IMR-90 (cell line): ENCODE measurements at places on chromosomes 6 and 20. TPM values are rescaled to one million over a fixed set of nuclear protein-coding genes. Genes with fewer than 3 reads are reported as not detected.

DNA sequence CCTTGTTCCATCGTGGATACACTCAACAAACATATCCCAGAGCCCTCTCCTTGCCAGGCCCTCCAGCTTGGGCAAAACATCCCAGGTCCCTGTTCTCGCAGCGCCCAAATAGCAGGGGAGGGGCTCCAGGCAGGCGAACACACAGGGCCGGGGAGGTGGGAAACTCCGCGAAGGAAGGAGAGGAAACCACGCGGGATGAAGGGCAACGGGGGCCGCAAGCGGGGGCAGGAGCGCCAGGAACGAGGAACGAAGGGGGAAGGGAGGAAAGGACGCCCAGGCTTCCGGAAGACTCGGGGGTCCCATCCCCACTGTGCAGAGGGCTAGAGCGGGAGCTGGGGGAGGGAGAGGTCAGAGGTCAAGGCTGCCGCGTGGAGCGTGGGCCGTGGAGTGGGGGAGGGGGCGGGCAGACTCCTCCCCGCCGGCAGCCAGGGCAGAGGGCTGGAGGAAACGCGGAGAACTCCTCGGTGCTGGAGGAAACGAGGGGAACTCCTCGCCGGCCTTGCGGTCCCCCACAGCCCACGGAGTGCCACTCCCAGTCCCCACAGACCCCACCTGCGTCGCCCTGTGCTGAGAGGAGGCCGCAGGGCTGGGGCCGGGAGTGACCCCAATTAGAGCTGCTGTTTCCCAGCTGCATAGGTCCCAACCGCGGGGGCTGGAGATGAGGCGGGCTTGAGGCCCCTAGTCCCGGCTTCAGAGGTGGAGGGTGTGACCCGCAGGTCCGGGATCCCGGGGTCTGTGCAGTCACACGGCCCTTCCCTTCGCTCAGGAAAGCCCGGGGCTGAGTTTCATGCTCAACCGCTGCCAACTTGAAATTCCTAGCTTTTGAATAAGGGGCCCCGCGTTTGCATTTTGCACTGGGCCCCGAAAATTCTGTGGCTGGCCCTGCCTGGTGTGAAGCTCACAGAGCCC lies 1.2 kb upstream of the RBM38 start:
- H3K36me3 ChIP-seq = peaks cover 10% of the 10 kb centered on the region
- peaks cover 6% of the 10 kb centered on the region for H3K4me1 ChIP-seq

DNA sequence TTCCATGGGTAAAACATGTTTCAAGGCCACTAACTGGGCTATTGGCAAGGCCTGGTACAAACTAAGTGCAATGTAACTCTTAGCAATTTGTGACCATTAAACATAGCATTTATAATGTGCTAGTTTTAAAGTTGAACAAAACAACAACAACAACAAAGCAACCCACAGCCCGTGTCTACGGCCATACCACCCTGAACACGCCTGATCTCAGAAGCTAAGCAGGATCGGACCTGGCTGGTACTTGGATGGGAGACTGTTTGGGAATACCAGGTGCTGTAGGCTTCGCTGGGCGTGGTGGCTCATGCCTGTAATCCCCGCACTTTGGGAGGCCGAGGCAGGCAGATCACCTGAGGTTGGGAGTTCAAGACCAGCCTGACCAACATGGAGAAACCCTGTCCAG lies 61.0 kb downstream of the SGK1 start:
- H3K27me3 ChIP-seq = no peaks in the 10 kb centered on the region
- DNase-seq = no peak
- peaks cover 2% of the 10 kb centered on the region; the same call in 1 of the 2 replicates for H3K4me1 ChIP-seq
- H3K27ac ChIP-seq = no peak overlapping the region

DNA sequence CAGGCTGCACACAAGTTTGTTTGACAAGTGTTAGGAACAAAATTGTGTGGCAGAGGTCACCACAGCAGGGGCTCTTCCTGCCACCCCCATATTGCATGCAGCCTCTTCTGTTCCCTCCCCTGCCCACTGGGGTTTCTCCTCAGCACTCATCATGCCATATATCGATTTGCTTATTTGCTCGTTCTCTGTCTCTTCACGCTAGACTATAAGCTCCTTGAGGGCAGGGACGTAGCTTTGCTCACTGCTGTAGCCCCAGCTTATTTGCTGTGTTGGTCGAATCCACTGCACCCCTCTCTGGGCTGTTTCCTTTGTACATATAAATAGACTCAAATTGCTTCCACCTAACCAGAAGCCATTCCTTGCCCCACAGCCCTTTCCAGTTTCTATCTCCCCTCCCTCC lies 19.6 kb downstream of the MAS1 start:
- no peak overlapping the region for H3K27ac ChIP-seq
- no peaks in the 10 kb centered on the region; the same call in 1 of the 2 replicates for H3K4me1 ChIP-seq
- no peak overlapping the region for H3K4me3 ChIP-seq
- DNase-seq = no peak
- peaks cover 41% of the 10 kb centered on the region for H3K27me3 ChIP-seq

The THBD gene
- 0.07 and 0.09 TPM in 2 replicates for polyA plus RNA-seq

The SLC22A3 gene
- not detected in 2 replicates for polyA plus RNA-seq

DNA sequence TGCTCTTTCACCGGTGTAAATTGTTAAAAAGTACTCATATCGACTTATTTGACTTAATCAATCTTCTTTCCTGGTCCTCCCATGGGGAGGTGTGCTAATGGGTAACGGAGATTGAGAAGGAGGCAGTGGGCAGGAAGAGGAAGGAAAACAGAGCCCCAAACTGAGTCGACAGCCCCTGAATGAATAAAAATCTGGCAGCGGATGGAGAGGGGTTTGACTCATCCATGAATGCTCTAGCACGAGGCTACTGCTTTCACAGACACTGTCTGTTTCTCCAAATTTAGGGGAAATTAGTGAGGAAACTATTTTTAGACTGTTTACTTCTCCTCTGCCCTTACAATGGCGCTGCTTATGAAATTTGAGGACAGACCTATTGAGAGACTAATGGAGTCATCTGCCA lies 142.2 kb upstream of the ATXN1 start:
- DNase-seq = peak; percentile 83
- peak overlapping the region; percentile 39 for H3K27ac ChIP-seq
- H3K36me3 ChIP-seq = no peaks in the 10 kb centered on the region
